BE2C (cell line): ENCODE measurements at places on chromosomes 12 and 14.

- peak; percentile 53 for DNase-seq
Measured at GRCh38 chr14:104551851-104552737, 27.5 kb upstream of the C14orf180 start.

DNA sequence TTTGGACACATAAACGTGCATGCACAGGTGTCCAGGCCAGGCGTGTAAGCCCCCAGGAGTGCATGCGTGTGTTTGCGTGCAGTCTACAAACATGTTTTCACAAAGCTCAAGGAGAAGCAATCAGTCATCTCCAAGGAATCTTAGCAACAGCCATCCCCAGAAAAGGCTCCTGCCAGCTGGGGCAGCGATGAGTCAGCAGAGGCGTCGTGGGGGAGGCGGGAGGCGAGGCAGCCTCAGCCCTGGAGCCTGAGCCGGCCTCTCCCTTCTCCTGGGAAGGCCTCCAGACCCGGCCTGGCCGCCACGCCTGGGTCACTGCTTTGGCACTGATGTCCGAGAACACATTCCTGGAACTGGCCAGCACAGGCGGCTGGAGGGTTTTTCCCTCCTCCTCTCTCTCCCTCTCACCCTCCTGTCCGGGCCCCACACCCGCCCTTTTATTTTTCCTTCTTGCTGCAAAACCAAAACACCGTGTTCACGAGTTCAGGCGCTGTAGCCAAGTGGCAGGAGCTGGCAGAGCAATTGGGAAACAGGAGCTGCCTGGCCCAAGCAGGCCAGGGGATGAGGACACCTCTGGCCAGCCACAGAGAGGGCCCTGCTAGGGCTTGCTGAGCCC, 92.7 kb downstream of the LRRC74A start:
- DNase-seq = peak; percentile 87

DNA sequence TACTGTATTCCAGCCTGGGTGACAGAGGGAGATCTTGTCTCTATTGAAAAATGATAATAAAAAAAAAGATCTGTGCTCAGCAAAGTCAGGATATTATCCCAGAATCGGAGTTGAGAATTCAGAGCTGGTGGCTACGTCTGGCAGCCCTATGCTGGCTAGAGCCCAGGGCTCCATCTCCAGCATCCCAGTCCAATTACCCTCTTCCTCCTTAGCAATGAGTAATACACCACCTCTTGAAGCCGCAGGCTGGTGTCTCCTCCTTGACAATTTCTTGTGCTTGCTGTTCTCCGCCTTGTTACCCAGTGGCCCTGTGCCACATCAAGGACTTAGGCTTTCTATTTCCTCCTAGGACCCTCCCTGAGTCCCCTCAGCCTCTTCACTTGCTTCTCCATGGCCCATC, 38.4 kb upstream of the DDX11 start:
- no peak for DNase-seq

- peak; percentile 74 for DNase-seq
Measured at GRCh38 chr14:52833891-52834290, 42.5 kb upstream of the GNPNAT1 start.

GRCh38 chr12:103241184-103241583, 254.6 kb downstream of the C12orf42 start:
- no peak for DNase-seq

- DNase-seq = no peak
Measured at GRCh38 chr12:38889297-38889815, 16.0 kb downstream of the CPNE8 start.

DNA sequence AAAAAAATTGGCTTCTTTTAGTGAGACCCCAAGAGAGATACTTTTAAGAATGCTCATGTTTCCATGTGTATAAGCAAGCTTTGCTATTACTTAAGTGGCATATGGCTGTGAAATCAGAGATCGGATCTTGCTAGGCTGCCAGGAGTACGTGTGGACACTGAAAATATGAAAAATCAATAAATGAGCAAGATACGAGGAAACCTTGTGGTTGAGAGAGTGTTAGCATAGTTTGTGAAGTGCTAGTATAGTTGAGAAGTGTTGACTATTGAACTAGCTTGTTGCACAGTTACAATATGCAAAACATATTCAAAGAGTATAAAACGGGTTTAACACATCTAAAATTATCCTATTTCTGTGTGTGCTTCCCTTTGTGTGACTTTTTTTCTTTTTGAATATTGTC, 230.9 kb upstream of the NOVA1 start:
- DNase-seq = no peak
